Cortex of kidney (tissue), 1 donor: ENCODE measurements at places on chromosomes 16 and 17.

DNA sequence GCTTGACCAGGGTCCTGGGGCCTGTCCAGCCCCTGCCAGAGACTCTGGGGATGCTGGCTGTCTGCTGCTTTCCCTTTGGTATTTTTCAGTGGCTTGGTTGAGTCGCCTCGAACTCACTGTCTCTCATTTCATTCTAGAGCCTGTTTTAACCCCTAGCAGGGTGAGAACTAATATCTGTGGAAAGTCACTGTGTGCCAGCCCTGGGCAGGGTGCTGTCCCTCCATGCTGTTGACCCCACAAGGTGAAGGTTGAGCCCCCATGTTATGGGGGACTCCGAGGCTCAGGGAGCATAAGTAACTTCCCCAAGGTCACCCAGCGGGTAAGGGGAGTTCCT lies 33.0 kb downstream of the DCAKD start:
- no peak for DNase-seq

DNA sequence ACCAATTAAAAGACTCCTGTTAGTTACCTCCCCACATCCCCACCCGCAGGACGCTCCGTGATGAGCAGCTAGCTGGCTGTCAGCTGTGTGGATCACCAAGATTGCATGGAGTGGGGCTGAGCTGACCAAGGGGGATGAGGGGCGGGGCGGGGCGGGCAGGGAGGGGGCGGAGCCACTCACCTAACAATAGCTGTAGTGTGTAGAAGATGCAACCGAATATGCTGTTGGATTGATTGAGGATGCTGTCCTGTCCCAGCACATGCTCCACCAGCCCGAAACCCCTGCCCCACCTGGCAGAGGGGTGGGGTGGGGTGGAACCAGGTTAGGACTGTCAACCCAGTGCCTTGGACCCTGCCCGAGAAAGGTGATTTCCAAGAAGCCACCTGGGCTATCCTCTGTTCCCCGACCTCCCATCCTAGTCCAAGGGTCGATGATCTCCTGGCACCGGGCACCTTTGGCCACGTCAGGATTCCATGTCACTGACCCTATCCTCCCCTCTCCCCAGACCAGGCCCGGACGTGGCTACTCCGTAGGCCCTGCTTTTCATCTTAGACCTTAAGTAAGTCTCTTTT lies 1.4 kb downstream of the VKORC1 start:
- DNase-seq: no peak

DNA sequence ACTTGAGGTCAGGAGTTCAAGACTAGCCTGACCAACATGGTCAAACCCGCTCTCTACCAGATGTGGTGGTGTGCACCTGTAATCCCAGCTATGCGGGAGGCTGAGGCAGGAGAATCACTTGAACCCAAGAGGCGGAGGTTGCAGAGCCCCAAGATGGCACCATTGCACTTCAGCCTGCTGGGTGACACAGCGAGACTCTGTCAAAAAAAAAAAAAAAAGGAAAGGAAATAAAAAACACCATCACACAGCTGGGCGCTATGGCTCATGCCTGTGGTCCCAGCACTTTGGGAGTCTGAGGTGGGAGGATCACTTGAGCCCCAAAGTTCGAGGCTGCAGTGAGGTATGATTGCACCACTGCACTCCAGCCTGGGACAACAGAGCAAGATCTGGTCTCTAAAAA lies 13.3 kb upstream of the SBK1 start:
- DNase-seq: no peak

DNA sequence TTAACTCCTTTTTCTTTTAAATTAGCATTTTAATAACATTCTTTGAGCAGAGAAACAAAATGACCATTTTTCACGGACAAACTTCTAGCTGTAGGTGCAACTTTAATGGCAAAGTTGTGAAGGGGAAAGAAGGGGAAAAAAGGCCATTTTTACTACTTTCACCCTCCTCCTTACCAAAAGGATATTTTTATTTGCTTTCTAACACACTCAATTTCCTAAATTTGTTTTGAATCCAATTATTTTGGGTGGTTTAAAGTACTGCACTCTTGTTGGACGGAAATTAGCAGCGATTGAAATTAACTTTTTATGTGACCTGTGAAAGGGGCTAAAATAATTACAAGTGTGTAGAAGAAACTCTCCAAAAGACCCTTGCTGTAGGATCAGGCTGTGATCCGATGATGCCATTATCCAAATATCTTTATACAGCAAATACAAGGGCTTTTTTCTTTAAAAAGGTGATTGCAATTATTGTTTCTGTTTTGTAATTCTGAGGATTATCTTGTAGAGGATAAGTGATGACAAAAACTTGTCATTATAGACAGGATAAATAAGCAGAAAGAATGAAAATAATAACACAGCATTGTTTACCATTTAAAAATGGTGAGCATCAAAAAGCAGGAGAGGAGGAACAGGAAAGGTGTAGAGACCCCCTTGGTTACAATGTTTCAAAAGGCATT lies 42.4 kb downstream of the SNX11 start:
- no peak for DNase-seq
